ENCODE measurements at places on chromosomes 6 and 20.

DNA sequence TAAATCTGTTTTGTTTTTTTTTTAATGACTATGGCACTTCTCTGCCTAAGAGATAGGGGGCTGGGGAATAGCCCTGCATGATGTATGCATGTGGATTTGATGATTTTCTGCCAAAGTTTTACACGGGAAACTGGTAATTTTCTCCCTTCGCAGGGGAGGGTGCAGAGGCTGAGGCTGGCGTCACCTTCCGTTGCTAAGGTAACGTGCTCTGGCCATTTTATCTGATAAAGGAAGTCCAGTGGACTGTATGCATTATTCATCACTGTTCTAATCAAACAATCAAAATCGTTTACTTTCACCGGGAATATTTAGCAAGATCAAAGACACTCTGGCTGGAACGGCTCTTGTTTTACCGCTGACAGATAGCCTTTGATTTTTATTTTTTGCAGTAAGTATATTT lies 789 bp downstream of the PHACTR1 start:
- no peak for DNase-seq

GRCh38 chr6:152338335-152339125 lies 298.6 kb downstream of the SYNE1 start:
- DNase-seq = peak; percentile 23

DNA sequence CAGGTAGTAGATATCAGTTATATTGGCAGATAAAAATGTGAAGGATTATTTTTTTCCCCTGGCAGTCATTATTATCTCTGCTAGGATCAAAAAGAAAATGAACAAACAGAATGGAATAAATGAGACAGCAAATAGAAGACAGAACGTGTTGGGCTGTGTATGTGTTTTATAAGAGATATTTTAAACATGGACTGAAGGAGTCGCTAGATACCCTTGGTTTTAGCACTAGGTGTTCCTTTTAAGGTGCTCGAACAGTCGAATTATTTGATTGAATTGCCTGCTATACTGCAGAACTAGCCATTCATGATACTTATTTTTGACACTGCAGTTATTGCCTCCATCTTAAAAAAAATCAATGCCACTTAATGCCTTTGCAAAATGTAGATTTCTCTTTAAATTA lies 3.7 kb downstream of the GRIK2 start:
- no peak for DNase-seq

DNA sequence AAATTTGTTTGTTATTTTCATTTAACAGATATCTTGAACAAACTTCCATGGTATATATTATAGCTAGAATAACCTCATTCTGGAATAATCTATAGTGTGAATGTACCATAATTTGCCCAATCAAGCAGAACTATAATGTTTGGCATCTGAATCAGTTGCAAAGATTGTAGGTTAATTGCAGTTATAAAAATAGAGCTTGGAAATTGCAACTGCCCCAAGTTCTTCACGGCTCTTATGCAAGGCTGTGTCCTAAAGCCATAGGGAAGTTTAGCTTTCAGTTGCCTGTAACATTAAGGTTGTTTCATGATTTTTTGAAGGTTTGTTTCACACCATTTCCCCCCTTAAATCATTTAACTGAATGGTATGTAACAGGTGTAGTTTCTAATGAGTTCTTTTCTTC lies 19.4 kb downstream of the NQO2 start:
- DNase-seq = no peak

DNA sequence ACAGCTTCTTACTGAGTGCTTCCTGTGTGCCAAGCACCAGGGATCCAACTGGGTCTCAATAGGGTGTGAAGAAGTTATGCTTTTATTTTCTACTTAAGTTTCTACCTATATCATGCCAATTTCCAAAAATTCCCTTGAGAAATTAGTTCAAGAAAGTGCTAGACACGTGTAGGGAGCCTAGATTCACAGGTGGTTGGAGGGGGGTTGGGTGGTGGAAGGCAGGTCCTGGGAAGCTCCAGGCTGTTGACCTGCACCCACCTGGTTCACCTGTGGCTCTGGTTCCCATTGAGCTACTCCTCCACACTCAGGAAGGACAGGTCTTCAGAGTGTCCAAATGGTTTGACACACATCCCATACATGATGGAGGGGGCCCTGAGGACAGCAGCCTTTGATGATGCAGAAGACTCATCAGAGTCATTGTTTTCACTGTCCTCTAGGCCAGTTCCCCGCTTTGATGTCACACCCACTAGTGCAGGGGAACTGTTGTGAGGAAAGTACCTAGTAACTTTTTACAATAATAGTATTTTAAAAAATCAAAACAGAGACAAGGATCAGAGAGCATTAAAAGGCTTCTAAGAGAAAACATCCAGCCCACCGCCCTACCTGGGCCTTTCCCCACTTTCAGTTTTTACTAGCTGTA lies 39.8 kb upstream of the MYL9 start:
- no peak for DNase-seq

- no peak for DNase-seq
Measured at GRCh38 chr6:79599725-79600259, 31.3 kb upstream of the SH3BGRL2 start.

Measured in stimulated activated CD8-positive, alpha-beta memory T cell treated with anti-CD3 and anti-CD28 coated beads, Interleukin-7, amount 100 ng/mL, for 4 hours (primary cell).